ENCODE measurements at places on chromosomes 16 and 17.

GRCh38 chr16:4414187-4414917, 2.0 kb downstream of the CORO7 start:
- no peak for DNase-seq

GRCh38 chr16:84600343-84601229, 17.3 kb downstream of the COTL1 start:
- no peak for DNase-seq

GRCh38 chr16:27404163-27404823, 2.3 kb downstream of the IL21R start:
- no peak for DNase-seq

DNA sequence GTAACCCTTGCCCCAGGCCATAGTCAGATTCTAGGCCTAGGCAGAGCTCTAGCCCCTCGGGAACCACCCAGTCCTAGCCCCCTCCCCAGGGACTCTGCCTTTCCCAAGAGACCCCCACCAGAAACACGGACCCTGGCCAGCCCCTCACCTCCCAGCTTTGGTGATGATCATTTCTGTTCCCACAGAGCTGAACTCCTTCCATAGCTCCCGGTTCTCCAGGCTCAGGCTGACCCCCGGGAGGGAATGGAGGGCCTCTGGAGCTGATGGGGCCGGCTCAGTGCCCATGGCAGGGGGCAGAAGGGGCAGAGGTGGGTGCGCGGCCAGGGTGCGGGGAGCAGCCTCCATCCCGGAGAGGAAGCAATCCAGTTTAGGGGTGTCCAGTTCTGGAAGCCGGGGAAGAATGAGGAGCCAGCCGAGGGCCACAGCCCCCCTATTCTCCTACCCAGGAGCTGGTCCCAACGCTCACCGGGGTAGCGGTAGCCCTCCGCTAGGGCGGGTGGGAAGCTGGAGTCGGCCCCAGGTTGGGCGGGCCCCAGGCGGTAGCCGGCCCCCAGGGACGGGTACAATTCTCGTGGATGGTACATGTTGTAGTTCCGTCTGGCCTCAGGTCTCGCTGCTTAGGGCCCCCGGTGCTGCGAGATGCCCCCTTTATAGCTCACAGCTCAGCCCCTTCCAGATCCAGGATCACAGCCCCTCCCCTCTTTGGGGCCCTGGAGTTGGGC, 953 bp downstream of the TBX6 start:
- DNase-seq: no peak

- DNase-seq: no peak
These were observed 1584.4 kb upstream of the GOT2 start for GRCh38 chr16:60318486-60318885.

GRCh38 chr17:50563092-50563511, 2.6 kb downstream of the CACNA1G start:
- DNase-seq: no peak

DNA sequence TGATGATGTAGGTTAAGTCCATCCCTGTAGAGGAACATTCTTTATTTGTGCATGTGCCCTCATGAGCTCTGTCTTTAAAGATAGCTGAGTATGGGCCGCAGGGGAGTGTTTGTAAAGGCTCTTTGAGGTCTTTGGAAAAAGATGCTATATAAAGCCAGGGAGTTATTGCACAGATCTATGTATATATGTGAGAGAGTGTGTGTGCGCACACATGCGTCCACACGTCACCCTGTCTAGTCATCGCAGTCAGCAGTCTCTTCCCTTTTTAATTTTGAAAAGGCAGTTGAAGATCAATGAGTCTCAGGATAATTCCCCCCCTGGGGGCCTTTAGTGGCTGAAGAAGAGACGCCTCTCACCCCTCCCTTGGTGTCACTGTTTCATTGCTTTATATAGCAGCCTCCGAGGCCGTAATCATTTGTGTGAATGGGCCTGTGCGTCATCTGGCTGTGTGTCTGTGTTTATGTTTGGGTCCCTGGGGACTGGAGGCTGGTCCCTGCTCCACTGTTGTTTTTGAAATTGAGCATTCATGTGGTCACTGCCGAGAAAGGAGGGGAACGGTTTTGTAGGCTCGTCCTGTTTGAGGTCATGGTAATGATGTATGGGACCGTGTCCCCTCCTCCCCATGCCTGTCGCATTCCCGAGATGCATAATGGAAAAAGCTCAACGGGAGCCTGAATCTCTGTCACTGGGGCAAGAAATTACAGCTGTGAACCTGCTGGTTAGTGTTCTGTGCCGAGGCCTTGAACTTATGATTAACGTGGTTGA, 143.9 kb downstream of the SNX29 start:
- DNase-seq: no peak

- peak; percentile 29 for DNase-seq
These were observed 4.0 kb upstream of the KAT8 start for GRCh38 chr16:31113121-31114120.

GRCh38 chr16:82783933-82784572, 157.3 kb downstream of the CDH13 start:
- DNase-seq: no peak

DNA sequence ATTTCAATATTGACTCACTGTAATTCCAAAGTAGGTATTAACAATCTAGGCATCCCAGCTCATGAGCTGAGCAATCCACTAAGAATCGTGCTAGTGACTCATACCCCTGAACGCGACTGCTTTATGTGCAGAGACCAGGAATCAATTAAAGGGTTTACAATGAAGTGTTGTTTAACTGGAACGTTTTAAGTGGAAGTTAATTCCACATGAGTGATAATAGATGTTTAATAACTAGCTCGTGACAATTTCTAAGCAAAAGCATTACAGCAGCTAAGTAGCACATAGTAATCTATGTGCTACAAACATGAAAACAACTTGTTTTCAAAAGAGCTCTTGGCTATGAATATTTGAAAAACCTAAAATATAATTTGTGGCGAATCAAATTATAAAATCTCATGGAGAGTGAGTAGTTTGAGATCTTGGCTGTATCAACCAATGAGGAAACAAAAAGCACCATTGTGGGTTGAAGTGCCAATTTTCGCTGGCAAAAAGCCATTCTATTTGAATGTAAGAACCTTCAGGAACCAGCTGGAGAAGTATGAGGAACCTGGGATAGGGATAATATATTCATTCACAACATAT, 9.4 kb downstream of the GJC1 start:
- peak; percentile 99 for DNase-seq

- DNase-seq: peak; percentile 65
These were observed 15.0 kb downstream of the ZNF213 start for GRCh38 chr16:3149630-3150345.

GRCh38 chr17:61908292-61909037, 19.3 kb downstream of the INTS2 start:
- no peak for DNase-seq

DNA sequence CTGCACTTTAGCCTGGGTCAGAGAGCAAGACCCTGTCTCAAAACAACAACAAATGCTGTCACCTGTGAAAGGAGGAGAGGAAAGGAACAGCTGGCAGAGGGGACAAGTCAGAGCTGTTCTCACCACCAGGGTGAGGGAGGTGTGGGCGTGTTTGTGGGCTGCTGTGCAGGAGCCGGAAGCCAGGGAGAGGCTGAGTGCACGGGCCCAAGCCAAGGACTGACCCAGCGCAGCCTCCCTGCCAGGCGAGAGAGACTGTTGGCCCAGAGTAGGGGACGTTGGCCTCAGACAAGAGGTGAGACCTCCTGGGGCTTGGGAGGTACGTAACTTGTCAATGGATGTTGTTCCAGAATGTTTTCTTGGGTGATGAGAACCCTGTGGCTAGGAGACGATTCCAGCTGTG, 10.7 kb downstream of the SPNS2 start:
- DNase-seq: no peak

GRCh38 chr16:67857547-67858233, 10.2 kb upstream of the CENPT start:
- DNase-seq: peak; percentile 97

- no peak for DNase-seq
These were observed 6.8 kb upstream of the WBP2 start for GRCh38 chr17:75861927-75862317.

- peak; percentile 34 for DNase-seq
These were observed 78.4 kb downstream of the CNGB1 start for GRCh38 chr16:57892447-57893096.

- DNase-seq: no peak
These were observed 833.4 kb upstream of the GOT2 start for GRCh38 chr16:59567496-59567895.

DNA sequence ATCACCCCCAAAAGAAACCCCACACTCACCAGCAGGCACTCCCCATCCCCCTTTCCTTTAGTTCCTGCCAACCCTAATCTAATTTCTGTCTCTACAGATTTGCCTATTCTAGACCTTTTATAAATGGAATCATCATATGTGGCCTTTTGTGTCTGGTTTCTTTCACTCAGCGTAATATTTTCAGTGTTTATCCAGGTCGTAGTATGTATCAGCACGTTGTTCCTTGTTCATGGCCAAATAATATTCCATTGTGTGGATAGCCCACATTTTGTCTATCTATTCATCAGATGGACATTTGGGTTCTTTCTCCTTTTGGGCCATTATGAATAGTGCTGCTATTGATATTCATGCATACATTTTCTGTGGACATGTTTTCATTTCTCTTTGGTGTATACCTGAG, 73.6 kb downstream of the OR1D5 start:
- DNase-seq: no peak

DNA sequence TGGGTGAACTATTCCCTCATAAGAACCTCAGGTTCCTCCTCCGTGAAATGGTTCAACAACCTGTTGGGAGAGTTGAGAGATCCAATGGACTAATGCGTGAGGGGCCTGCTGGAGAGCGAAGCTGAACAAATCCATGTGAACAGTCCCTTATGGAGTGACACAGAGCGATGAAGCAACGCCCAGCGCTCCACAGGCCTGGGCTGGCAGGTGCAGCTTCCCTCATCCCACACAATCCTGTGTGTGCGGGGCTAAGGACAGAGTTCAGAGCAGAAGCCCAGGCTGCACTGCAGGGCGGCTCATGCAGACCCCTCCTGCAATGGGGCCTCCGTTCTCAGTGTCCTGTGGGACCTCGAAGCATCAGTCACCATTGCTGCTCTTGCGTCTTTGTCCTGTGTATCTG, 90.4 kb downstream of the KCNJ12 start:
- no peak for DNase-seq

DNA sequence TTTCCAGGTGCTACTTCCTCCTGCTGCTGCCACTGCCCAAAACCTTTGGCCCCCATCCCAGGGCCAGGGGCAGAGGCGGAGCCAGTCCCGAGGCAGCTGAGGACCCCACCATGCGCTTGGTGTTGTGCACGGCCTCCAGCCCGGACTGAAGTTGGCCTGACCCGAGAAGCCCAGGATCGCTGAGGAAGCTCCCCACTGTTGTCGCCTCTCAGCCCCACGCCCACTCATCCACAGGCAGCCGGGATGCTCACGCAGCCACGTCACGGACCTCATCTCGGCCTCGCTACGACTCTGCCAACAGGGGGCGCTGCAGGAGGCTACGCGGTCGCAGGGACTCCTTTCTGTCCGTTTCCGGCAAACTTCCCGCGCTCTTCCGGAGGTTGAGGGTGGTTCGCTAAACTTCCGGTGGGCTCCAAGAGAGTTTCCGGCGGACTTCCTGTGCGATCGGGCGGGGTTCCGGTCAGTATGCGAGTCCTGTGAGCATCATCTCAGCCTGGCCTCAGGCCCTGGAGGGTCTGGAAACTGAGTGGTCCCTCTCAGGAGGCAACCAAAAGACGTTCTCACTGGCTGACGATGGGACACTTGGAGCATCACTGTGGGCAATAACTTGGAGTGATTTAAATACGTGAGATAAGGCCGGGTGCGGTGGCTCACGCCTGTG, 12.4 kb downstream of the ZG16B start:
- DNase-seq: peak; percentile 24

DNA sequence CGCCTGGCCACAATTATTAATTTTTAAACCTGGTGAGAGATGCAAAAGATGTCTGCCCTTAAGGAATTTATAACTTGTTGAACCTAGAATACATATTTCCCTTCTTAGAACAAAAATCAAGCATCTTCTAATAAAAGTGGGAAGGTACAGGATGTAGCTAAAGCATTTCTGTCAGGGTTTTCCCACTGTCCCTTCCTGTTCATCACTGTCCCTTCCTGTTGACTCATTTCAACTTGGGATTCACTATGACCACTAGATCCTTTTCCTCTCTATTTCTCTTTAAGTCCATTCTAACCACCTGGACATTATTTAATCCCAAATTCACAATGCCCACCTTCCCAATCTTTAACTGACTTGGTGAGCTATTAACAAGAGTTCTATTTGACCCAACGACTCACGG, 33.9 kb upstream of the CDRT4 start:
- DNase-seq: peak; percentile 58

Data from ELR (cell line).